A549 treated with Mapracorat at 1 μM for 4 hours (cell line): ENCODE measurements at places on chromosomes 3 and 15. TPM values are rescaled to one million over a fixed set of nuclear protein-coding genes. Genes with fewer than 3 reads are reported as not detected.

Gene RPUSD2
- 13.3 to 15.7 TPM (median 15.3 TPM) in 5 replicates for total RNA-seq

Gene GRIP2
- total RNA-seq, result 0.63 to 2.0 TPM (median 1.2 TPM) in 5 replicates

Gene PIF1
- 11.6 to 23.5 TPM (median 16.4 TPM) in 5 replicates for total RNA-seq

Gene DCLK3
- total RNA-seq, result not detected in 5 replicates

Gene EIF2B5
- 25.3 to 30.3 TPM (median 28.3 TPM) in 5 replicates for total RNA-seq

Gene MNS1
- total RNA-seq, result 2.7 to 3.6 TPM (median 2.8 TPM) in 5 replicates

Gene ITPKA
- 3.6 to 6.7 TPM (median 5.2 TPM) in 5 replicates for total RNA-seq

Gene THBS1
- 36.1 to 61.3 TPM (median 47.5 TPM) in 5 replicates for total RNA-seq

Gene GLDN
- total RNA-seq, result 0.06 to 0.27 TPM (median 0.14 TPM) in 3 of 5 replicates, not detected in the others

Gene HYAL1
- 0.32 to 1.00 TPM (median 0.61 TPM) in 5 replicates for total RNA-seq

Gene SH2D7
- not detected in 5 replicates for total RNA-seq
